ENCODE measurements at places on chromosomes 5 and 9. TPM values are rescaled to one million over a fixed set of nuclear protein-coding genes. Genes with fewer than 3 reads are reported as not detected.

DNA sequence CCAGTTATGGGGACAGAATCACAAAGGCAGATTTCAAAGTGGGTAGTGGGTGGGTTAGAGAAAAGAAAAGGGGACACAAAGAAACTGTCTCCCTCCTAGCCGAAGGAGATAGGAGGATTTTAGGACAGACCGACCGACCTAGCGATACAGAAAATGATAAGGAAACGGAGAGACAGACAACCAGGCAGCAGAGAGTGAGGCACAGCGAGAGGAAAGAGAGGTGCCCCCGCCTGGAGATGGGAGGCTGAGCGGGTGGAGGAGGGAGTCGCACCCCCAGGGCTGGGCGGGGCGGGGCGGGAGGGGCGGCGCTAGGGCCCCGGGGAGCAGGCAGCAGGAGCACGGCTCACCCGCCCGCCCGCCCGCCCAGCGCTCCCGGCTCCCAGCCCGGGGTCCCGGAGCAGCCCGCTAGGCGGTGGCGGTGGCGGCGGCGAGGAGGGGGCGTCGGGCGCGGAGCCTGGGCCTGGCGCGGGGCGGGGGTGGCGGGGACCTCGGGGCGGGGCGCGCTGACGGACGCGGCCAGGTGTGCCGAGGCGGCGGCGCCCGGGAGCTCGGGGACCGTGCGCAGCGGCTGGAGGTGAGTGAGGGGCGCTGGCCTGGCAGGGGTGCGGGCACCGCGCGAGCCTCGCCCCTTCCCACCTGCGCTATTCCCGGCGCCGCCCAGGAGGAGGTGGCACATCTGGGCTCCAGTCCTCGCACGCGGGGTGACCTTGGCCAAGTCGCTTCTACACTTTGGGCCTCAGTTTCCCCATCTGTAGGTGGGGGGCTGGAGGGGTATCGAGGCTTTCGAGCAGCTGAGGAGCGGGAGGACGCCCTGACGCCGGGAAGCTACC, 15.9 kb upstream of the SYNPO start:
- H3K4me1 ChIP-seq: peaks cover 3% of the 10 kb centered on the region
- H3K27me3 ChIP-seq: peaks cover 51% of the 10 kb centered on the region
- DNase-seq: peak; percentile 32
- no peaks in the 10 kb centered on the region for H3K36me3 ChIP-seq

The FAXDC2 gene
- 14.8 TPM for total RNA-seq

DNA sequence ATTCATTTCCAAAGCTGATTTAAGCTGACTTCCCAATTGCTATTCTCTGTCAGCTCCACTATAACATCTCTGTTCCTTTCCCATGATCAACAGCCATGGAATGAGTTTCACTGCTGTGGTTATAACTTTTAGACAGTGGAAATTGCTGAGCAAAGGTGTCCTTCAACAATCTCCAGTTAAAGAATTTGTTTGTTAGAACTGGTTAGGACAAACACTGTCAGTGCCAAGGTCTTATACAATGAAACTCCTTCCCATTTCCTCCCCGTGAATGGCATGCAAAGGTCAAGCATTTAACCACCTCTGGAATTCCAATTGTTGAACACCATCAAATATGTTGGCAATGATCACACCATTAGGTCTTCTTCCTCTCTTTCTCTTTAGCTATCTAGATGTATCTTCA, 45.7 kb upstream of the GHR start:
- peaks cover 1% of the 10 kb centered on the region for H3K4me1 ChIP-seq
- DNase-seq: no peak
- H3K27me3 ChIP-seq: no peaks in the 10 kb centered on the region
- no peak overlapping the region for H3K4me3 ChIP-seq

DNA sequence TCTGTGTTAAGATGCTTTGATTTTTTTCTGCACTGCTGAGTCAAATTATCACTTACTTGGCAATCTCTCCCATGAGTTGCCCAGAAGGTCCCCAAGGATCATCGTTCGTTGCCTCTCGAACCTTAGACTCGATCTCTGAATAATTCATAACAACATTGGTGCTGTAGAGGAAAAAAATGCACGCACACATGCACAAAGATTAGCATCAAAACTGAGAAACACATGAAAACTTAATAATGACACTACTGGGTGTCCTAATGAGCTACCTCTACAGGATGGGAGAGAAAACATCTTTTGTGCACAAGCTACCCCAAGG, 41.6 kb downstream of the CLINT1 start:
- DNase-seq: no peak
- no peaks in the 10 kb centered on the region for H3K27me3 ChIP-seq
- H3K4me1 ChIP-seq: peaks cover 20% of the 10 kb centered on the region
- H3K36me3 ChIP-seq: peaks cover 11% of the 10 kb centered on the region
- H3K4me3 ChIP-seq: no peak overlapping the region

The TMEM252 gene
- not detected for total RNA-seq

The FOXD4 gene
- 0.50 TPM for total RNA-seq

- peak; percentile 34 for DNase-seq
- H3K27ac ChIP-seq: peak overlapping the region; percentile 91
- peaks cover 17% of the 10 kb centered on the region for H3K4me1 ChIP-seq
- no peaks in the 10 kb centered on the region for H3K36me3 ChIP-seq
- peaks cover 23% of the 10 kb centered on the region for H3K27me3 ChIP-seq
- H3K4me3 ChIP-seq: peak overlapping the region; percentile 79
These were observed 26.6 kb downstream of the EGR1 start for GRCh38 chr5:138491669-138492559.

The OTULINL gene
- total RNA-seq: 36.3 TPM

The CD74 gene
- 41.3 TPM for total RNA-seq

The OR2Y1 gene
- total RNA-seq: not detected

GRCh38 chr5:37816883-37817282, 23.0 kb downstream of the GDNF start:
- no peaks in the 10 kb centered on the region for H3K4me1 ChIP-seq
- DNase-seq: no peak
- no peaks in the 10 kb centered on the region for H3K27me3 ChIP-seq
- no peak overlapping the region for H3K4me3 ChIP-seq
- no peaks in the 10 kb centered on the region for H3K36me3 ChIP-seq

The DPM2 gene
- total RNA-seq: 37.7 TPM

DNA sequence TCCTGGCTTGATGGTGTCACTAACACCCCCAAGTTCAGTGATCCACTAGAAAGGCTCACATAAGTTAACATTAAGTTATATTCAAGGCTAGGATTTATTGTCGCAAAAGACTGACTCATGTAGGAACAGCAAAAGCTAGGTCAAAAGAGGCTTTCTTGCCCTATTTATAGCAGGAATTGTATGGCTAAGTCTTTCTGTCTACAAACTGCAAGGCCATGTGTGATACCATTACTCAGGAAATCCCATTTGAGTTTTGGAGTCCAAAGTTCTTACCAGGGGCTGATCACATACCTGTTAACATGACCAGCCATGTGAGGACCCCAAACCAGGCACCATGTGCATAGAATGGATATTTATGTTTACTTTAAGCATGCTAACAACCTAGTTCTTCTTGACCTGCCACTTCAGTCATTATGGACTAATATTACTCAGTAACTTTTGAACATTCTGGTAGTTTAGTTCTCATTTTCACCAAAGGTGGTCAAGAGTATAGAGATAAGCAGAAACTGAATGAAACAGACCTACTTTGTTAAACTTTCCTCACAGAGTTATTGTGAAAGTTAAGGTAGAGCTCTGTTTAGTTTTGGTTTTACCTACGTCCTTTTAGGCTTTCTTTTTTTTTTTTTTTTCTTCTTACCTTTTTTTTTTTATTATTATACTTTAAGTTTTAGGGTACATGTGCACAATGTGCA, 281.1 kb downstream of the FER start:
- H3K36me3 ChIP-seq: peaks cover 5% of the 10 kb centered on the region
- no peak overlapping the region for H3K27ac ChIP-seq
- peaks cover 17% of the 10 kb centered on the region for H3K4me1 ChIP-seq
- no peaks in the 10 kb centered on the region for H3K27me3 ChIP-seq
- DNase-seq: no peak
